Activated CD4-positive, alpha-beta T cell treated with anti-CD3 and anti-CD28 coated beads, Interleukin-2, amount 50 U/mL, for 24 hours (primary cell): ENCODE measurements at places on chromosomes 13 and 19.

GRCh38 chr13:63983366-63983765, 2567.7 kb upstream of the PCDH20 start:
- no peak for DNase-seq

DNA sequence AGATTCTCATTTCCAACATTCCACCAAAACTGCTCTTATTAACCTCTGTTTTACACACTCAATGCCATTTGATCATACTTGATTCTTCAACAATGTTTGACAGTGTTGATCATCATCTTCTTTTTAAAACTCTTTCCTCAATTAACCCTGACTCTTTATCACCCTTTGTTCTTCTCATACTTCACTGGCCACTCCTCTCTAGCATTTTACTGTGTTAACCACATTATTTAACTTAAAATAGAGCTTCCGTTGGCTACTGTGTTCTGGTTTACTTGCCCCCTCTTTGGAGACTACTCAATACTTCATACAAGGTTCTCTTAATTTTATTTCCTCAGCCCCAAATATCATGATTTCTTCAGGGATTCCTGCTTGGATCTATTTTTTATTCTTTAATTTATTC, 121.1 kb upstream of the SPRY2 start:
- no peak for DNase-seq

DNA sequence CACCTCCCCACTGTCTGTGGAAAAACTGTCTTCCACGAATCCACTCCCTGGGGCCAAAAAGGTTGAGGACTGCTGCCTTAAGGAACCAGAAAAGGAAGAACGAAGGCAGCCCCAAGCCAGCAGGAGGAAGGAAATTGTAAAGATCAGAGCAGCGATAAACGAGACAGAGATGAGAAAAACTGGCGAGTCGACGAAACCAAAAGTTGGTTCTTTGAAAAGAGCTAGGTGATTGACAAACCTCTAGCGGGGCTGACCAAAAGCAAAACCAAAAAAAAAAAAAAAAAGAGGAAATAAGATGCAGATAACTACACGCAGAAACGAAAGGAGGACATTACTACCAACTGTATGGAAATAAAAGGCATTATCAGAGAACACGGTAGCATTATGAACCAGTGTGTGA, 76.9 kb downstream of the GADD45B start:
- DNase-seq: peak; percentile 51

DNA sequence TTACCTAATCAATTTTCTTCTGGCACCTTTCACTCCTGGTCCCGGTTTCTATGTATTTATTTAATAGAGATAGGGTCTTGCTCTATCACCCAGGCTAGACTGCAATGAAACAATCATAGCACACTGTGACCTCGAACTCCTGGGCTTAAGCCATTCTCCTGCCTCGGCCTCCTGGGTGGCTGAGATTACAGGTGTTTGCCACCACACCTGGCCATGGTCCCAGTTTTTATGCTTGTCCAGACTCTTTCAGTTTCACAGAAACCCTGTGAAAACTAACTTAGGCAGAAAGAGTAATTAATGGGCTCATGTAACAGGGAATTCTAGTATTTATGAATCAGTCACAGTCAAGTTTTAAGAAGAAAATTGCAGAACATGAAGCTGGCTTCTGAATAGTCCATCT, 9.0 kb upstream of the STK24 start:
- no peak for DNase-seq

DNA sequence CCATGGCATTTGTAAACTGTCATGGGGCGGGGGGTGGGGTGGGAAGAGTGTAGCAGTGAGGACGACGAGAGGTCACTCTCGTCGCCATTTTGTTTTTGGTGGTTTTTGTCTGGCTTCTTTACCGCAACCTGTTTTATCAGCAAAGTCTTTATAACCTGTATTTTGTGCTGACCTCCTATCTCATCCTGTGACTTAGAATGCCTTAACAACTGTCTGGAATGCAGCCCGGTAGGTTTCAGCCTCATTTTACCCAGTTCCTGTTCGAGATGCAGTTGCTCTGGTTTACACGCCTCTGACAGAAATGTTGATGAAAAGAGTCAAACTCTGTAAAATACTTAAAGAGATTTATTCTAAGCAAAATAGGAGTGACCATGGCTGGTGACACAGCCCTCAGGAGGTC, 852.0 kb downstream of the DACH1 start:
- DNase-seq: no peak

DNA sequence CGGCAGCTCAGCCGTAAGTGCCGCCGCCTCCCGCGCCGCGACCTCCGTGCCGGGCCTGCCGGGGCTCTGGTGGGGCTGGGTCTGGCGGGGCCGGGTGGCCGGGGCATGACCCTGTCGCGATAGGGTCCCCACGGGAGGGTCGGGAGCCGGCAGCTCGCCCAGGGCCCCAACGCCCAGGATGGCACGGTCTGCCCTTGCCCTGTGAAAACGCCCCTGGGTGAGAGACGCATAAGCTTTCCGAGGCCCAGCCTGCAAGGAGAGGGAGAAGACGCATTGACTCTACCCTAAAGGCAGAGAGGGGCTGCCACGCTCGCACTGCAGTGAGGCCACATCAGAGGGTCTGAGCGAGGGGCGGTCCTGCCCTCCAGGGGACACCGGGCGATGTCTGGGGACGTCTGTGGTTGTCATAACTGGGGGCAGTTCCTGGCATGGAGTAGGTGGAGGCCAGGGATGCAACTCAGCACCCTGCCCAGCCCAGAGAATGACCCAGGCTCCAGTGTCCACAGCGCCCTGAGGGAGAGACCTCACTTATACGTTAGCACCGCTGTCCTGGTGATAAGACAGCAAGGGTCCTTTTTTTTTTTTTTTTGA, 539 bp downstream of the ZNF554 start:
- DNase-seq: no peak
